ENCODE measurements at places on chromosomes 7 and 10.

DNA sequence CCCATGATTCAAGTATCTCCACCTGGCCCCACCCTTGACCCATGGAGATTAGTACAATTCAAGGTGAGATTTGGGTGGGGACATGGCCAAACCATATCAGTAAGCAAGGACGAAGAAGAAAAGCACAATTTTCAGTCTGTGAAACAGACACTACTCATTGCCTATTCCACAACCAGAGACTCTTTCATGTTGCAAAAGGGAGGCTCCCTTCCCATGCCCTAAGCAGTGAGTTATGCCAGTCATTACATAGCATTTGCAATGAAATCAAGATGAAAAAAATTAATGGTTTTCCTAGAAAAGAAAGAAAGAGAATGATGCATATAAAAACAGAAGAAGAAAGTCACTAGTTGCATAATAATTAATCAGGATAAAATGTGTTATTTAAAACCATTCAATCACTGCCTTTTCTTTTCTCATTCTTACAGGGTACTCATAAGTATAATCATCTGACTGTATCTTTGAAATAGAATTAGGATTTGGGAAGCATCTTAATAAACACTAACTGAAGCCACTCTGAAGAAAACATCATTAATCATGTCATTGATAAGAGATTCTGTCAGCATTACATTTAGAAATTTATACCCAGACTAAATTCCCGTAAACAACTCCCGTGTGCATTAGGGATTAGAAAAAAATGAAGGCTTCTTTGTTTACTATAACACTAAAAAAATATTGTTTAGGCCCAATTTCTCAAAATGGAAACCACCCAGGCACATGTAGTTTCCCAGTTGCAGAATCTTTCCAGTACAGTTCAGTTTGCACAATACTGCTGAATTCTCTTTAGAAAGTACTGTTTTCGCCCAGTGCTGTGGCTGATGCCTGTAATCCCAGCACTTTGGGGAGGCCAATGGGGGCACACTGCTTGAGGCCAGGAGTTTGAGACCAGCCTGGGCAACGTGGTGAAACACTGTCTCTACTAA lies 9.1 kb downstream of the PRPS1L1 start:
- no peak for DNase-seq

- DNase-seq: no peak
These were observed at the start of gene PAPSS2 for GRCh38 chr10:87659571-87660483. TSS of gene PAPSS2 (plus strand) at chr10:87659878. CDS start at chr10:87659982, 104 bp downstream.

GRCh38 chr7:50221028-50221427 lies 83.5 kb upstream of the IKZF1 start:
- no peak for DNase-seq

DNA sequence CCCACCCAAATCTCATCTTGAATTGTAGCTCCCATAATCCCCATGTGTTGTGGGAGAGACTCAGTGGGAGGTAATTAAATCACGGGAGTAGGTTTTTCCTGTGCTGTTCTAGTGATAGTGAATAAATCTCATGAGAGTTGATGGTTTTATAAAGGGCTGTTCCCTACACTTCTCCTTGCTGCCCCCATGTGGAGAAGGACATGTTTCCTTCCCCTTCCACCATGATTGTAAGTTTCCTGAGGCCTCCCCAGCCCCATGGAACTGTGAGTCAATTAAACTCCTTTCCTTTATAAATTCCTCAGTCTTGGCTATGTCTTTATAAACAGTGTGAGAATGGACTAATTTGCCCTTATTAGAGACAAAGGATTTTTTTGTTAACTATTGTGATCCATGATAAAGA lies 48.5 kb upstream of the MKX start:
- DNase-seq: no peak

GRCh38 chr10:122733443-122733842 lies 33.8 kb upstream of the C10orf120 start:
- no peak for DNase-seq

Data from GF-D8 (cell line).